LHCN-M2 (cell line): ENCODE measurements at places on chromosomes 11 and 22. TPM values are rescaled to one million over a fixed set of nuclear protein-coding genes. Genes with fewer than 3 reads are reported as not detected.

P2RY2 gene
- total RNA-seq = not detected in 2 replicates

ARHGAP8 gene
- not detected in 2 replicates for total RNA-seq

NCAPH2 gene
- 72.1 and 75.2 TPM in 2 replicates for total RNA-seq

CEP126 gene
- total RNA-seq = 1.6 and 2.0 TPM in 2 replicates

PHETA2 gene
- 15.7 and 17.6 TPM in 2 replicates for total RNA-seq

POU2AF1 gene
- not detected in 2 replicates for total RNA-seq

DEUP1 gene
- total RNA-seq = not detected in 2 replicates

NLRP6 gene
- not detected in 2 replicates for total RNA-seq

OTOG gene
- total RNA-seq = not detected in 2 replicates

WT1 gene
- 0.75 and 0.96 TPM in 2 replicates for total RNA-seq

- DNase-seq = no peak
Measured at GRCh38 chr22:34812631-34813030, 253.3 kb upstream of the ISX start.

- DNase-seq = peak; percentile 2
Measured at GRCh38 chr11:13174090-13174489, 103.5 kb upstream of the BMAL1 start.

GRCh38 chr11:127066401-127067090, 66.0 kb upstream of the KIRREL3 start:
- DNase-seq = no peak

GRCh38 chr11:8767466-8768142, 85.0 kb downstream of the RPL27A start:
- DNase-seq = peak; percentile 79

GRCh38 chr11:17642980-17643379, 76.4 kb upstream of the MYOD1 start:
- no peak for DNase-seq

- peak; percentile 85 for DNase-seq
Measured at GRCh38 chr11:12731841-12732336, 57.7 kb downstream of the TEAD1 start.

GRCh38 chr11:45374653-45375059, 88.5 kb upstream of the SYT13 start:
- DNase-seq = no peak

DNA sequence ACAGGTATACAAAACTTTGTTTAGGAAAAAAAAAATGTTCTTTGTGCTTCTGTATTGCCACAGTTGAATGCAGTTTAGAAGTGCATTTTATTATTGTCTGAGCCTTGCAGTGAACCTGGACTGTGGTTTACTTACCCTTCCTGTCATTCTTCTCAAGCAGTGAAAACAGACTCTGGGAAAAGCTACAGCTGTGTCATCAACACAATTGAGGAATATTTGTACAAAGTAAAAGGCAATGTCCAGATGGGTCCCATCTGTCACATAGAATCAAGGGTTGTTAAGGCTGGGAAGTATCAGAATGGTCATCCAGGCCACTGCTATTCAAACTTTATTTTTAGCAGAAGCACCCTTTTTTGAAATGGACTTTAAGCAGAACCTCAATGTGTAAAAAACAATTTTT, 73.3 kb downstream of the TRIM44 start:
- DNase-seq = no peak

DNA sequence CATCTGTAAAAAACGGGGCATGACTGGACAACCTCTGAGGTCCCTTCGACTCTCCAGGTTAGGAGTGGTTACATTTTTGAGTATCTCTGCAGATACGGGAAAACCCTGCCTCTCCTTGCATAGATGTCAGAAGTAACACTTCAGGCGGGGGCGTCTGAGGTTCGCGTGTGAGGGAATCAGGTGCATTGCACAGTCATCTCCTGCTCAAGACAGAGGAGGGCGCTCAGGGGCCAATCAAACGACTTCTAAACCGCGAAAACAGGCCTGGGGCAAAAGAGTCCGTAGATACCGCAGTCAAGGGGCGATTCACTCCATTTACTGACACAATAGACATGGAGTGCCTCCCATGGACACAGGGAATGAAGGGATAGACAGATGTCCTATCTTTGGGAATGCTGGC, 31.7 kb downstream of the KIRREL3 start:
- no peak for DNase-seq
